T1000 (cell line): ENCODE measurements at places on chromosomes 6 and 20.

- peak; percentile 78 for DNase-seq
Measured at GRCh38 chr6:15148356-15148946, 97.4 kb upstream of the JARID2 start.

DNA sequence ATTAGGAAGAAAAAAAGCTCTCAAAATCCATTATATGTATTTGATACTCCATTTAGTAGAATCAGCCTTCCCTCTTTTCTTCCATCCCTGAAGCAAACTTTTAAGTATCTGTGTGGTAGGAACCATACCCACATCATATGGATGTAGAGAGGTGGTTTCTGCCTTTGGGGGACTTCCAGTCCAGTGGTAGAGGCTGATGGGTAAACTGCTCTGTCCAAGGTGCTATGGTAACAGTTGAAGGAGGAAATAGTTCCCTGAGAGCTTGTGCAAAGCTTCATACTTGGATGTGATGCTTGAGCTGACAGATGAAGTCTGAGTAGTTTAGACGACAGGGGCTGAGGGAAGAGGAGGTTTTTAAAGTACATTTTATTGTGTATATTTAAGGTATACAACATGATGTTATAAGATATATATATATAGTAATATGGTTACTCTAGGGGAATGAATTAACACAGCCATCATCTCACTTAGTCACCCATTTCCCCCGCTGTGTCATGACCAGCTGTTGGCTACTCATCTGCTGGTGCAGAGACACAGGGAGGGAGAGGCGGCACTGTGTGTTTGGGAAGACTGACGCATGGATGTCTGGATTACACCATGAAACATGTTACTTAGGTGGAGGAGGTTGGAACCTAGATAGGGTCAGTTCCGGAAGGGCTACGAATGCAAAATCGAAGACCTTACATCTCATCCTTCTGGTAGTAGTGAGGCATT, 185.2 kb downstream of the FARS2 start:
- no peak for DNase-seq

- no peak for DNase-seq
Measured at GRCh38 chr6:22101163-22101562, 195.7 kb downstream of the PRL start.

GRCh38 chr6:168181316-168181715, 102.3 kb upstream of the FRMD1 start:
- DNase-seq, result no peak

DNA sequence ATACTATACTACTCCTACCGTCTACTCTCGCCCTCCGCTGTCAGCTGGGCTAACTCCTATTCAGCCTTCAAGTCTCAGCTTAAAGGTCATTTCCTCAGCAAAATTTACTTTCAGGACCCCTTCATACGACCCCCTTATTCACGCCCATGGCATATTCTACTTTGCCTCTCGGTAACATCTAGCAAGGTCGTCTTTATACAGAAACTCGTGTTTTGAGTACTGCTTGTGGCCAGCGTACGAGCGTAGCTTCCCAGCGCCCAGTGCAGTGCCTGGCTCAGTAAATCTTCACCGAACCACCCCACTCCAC, 546 bp downstream of the CRNKL1 start:
- no peak for DNase-seq

GRCh38 chr20:1370548-1371110, 22.2 kb downstream of the FKBP1A start:
- DNase-seq, result no peak

- no peak for DNase-seq
Measured at GRCh38 chr20:8815208-8815607, 253.7 kb upstream of the PLCB4 start.

DNA sequence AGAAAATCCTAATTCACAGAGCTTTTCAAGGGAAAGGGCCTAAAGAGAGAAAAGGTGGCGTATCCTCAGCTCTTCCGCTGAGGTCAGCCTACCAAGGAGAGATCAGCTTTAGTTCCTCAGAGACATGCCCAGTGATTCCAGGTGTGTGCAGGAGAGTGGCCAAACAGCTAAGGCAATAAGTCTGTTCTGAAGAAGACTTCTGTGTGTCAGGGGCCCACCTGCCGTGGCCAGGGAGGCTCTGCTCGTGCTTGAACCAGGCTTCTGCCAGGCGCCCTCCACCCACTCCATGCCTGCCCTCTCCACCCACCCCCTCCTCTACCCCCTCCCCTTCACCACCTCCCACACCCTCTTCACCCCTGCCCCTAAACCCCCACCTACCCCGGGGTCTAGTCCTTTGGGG, 67.4 kb upstream of the ARMC2 start:
- DNase-seq, result no peak

GRCh38 chr6:22838345-22838744, 269.0 kb downstream of the HDGFL1 start:
- DNase-seq, result no peak

GRCh38 chr6:36067374-36068011, 39.9 kb downstream of the MAPK14 start:
- no peak for DNase-seq

DNA sequence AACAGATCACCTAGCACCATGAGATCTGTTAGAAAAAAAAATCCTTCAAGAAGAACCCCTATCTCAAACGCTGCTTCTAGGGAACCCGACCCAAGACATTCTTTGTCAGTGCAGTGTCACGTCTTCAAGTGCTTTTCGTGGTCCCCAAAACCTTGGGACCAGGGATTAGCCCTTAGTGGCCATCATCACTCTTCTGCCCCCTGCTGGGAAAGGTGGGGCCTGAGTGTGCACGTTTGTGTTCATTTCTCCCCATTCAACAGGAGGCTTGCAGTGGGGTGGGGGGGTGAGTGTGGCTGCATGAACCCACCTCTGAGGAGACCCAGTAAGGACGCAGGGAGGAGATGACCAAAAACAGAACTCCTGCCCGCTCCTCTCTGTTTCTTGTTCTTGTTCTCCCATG, 218.2 kb upstream of the RNF24 start:
- DNase-seq, result no peak
